Substantia nigra (tissue), 51 donors: ENCODE measurements at places on chromosomes 1 and 21.

- no peak for DNase-seq
Observed at GRCh38 chr1:33517596-33518250, 45.3 kb downstream of the ZSCAN20 start.

DNA sequence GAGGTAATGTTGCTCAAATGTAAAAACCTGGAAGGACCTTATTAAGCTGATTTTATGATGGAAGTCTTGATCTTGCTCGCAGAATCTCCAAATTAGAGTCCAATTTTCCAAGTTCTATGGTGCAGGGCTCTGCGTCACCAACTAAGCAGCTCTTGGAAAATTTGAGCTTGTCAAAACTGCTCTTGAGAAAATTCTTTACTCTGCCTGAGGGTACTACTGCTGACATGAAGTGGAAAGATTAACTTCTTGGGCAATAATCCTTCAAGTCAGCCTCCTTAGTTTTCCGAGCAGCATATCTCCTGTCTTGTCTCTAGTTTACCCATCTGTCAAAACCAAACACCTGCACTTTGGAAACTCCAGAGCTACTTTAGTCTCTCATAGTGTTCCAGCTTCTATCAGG, 293.7 kb downstream of the KCTD3 start:
- DNase-seq = no peak

- DNase-seq = no peak
Observed at GRCh38 chr21:43325968-43326715, 100.8 kb downstream of the SIK1 start.

DNA sequence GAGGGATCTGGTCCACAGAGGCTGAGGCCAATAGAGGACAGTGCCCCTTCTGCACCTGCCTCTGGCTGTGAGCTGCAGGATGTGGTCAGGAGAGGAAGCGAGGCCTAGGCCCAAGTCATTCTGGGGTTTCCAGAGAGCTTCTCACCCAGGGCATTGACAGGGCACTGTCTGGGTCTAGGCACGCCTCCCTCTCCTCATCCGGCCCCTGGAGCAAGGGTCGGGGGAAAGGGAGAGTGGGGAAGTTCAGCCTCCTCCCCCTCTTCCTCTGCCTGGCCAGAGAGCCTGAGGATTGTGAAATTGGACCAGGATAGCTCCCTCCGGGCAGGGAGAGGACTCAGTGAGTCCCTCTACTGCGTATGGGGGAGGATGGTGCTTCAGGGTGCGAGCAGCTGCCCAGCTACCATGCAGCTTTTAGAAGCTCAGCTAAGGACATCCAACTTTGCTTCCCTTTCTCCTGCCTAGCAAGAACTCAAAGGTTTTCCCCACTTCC, 6.3 kb upstream of the INAVA start:
- no peak for DNase-seq

DNA sequence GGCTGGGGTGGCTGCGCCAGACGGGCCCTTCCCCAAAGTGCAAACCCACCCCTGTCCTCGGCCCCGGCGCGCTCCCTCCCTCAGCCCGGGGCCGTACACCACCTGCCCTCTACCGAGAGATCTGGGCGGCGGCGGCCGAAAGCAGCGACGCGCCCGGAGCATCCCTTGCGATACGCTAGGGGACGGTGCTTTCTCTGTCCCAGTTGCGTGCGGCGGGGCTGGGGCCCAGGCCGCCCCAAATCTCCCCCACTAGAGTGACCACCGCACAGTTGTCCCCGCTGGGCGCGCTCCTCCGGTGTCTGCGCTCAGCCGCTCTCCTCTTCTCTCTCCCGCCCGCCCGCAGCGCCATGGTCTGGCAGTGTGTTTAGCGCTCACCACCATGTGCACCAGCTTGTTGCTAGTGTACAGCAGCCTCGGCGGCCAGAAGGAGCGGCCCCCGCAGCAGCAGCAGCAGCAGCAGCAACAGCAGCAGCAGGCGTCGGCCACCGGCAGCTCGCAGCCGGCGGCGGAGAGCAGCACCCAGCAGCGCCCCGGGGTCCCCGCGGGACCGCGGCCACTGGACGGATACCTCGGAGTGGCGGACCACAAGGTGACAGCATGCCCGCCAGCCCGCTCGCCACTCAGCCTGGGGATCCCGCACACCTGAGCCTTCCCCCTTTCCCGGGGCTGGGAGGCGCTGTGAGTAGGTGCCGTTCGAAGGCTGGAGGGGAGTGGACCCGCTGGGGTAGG, 1.0 kb downstream of the ST6GALNAC5 start:
- no peak for DNase-seq

GRCh38 chr1:173329726-173330125, 122.6 kb upstream of the TNFSF4 start:
- no peak for DNase-seq

DNA sequence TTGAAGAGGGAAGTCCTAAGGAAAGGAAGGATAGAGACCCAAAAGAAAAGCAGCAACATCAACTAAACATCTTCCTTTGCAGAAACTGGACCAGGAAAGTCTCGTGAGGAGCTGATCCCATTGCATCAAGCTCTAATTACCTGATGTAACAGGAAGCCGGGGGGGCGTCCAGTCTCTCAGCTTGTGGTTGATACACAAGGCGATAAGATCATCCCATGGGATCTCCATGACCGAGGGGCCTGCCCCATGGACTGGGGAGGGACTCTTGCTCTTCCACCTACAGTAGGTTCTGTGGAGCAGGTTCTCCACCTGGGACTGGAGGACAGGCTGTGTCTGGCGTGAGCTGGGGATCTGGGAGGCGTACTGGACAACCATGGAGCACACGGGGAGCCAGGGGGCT, 14.8 kb upstream of the LSS start:
- no peak for DNase-seq
